ENCODE measurements at places on chromosomes 3 and 15.
A peak's percentile ranks its signal among the peaks of the same experiment; 100 is the strongest.

GRCh38 chr3:34145796-34146195, 347.4 kb downstream of the PDCD6IP start:
- no peak for DNase-seq

DNA sequence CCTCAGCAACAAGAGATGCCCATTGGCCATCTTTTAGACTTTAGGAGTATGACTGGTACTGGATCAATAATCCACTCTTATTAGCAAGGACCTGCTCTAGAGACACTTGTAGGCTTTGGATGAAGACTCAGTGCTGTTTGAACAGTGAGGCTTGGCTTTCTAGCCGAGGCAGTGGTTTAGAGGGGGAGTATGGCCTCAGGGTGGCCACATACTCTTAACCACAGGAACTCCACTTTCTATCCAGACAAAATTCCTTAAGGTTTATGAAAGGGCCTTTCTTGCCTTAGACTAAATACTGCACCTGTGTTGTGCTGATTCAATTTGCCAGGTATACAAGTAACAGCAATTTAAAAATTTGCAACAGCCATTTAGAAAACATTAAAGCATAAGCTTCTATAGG, 1046.3 kb downstream of the DIPK2A start:
- no peak for DNase-seq

- DNase-seq = no peak
Measured at GRCh38 chr3:106068795-106069194, 200.0 kb upstream of the CBLB start.

- no peak for DNase-seq
Measured at GRCh38 chr15:85488997-85489396, 108.6 kb downstream of the AKAP13 start.

DNA sequence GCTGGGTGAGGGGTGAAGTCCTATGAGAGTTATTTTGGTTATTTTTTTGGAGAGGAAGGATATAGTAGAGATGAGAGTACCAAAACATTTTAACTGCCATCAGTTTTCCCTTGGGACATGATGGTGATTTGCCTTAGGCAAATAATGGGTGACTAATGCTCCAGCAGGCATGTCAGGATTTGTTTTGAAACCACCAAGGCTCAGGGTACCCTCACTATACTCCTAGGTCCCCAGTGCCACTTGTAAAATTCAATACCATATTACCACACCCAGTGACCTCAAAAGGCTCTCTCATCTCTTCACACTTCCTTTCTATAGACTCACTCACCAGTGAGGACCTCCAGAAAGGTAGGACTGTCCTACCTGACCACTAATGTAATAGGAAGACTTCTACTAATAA, 83.6 kb downstream of the WDR72 start:
- DNase-seq = no peak

DNA sequence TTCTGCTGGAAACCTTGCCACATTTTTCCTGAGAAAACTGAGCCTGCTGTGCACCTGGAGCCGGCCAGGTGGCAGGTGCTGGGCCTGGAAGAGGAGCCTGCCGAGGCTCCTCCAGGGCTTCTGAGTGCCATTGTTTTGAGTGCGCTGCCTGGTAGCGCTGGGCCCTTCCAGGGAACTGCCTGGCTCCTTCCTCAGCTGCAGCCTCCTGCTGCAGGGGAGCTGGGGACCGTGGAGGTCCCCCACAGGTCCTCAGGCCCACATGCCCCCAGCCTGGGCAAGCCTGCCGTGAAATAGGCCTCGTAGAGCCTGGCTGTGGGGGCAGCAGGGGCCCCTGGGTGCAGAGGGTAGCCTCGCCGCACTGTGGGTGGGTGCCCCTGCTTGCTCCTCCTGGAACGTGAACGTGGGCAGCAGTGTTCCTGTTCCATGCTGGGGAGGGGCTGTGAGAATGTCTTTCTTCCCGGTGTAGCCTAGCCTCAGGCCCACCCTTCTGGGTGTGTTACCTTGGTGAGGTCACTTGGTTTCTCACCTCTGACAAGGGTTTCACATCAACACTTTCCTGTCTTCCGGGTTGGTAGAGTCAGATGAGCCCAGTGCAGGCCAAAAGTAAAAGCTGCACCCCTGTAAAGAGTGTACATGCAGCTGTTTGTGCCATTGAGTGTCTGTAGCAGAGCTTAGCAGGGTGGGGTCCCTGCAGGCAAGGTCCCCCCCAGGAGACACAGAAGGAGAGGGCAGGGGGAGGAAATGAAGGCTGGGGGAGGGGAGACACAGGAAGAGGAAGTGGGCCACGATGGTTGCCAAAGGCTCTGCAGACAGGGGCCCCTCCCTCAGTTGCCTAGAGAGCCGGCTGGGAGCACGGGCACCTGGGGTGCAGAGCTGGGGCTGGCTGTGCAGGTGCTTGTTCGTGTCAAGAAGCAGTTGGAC, 34.5 kb downstream of the KLF13 start:
- peak; percentile 92 for DNase-seq

GRCh38 chr3:129611812-129612533, 5.5 kb upstream of the PLXND1 start:
- DNase-seq = no peak

DNA sequence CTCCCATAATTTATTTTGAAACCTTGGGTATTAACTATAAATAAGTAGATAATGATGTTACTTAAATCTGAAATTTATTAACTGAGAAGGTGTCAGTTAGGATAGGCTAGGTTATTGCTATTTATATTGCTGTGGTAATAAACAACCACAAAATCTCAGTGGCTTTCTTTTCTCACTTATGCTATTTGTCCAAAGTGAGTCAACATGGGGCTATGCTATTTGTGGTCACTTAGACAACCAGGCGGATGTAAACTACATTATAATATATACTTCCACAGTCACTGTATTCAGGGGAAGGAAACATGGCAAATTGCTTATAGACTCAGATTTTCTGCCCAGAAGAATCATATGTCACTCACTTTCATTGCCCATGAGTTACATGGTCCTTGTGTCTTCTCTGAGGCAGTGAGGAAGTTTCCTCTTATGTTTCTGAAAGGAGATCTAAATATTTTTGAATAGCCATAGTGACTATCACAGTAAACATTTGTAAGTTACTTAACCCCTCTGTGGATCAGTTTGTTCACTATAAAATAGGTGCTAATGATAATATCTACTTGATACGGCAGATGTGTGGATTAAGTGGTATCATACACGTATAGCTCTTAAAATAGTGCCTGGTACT, 19.8 kb downstream of the HMG20A start:
- DNase-seq = no peak

- peak; percentile 69 for DNase-seq
Measured at GRCh38 chr3:182793663-182794454, 555 bp downstream of the ATP11B start.

GRCh38 chr15:39959411-39959810, 25.5 kb downstream of the EIF2AK4 start:
- DNase-seq = no peak

DNA sequence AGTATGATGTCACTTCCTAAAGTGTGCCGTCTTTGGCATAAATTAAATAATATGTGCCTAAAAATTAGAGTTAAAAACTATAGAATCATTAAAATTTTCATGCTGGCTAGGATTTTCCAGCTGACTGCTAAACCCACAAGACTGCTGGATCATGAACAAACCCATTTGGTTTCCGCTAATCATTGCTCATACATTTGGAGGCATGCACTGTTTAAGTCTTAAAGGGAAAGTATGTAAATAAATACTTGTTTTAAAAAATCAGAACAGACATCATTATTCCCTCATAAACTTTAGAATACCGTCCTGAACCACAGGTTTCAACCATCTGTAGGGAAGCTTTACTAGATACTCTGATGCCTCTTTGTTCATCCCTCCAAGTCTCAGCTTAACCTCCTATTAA, 26.5 kb downstream of the ATP6V1A start:
- DNase-seq = no peak

All from NB4 (cell line).